HFFc6 (cell line): ENCODE measurements at places on chromosomes 2 and 18.
A peak's percentile ranks its signal among the peaks of the same experiment; 100 is the strongest.

- no peak for DNase-seq
These were observed 69.4 kb downstream of the LOXHD1 start for GRCh38 chr18:46587600-46587999.

DNA sequence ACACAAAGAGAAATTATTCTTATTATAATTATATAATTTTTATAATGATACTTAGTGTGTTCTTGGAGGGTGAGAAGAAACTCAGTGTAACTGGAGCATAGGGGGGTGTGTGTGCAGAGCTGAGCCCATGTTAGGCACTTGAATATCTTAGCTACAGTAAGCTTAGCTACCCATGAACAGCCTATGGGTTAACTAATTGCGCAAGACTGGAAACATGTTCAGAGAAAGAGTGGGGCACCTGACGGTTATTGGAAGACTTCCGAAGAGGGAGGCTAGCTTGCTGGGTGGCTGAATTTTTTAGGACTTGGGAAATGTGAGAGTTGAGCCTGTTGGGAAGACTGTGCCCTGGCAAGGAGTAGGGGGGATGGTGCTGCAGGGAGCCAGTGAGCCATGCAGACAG, 229.2 kb downstream of the SLC4A3 start:
- DNase-seq, result no peak

GRCh38 chr2:127536707-127537541, 1.4 kb downstream of the MYO7B start:
- no peak for DNase-seq

GRCh38 chr2:46555011-46555410, 75.6 kb downstream of the TMEM247 start:
- DNase-seq, result no peak

DNA sequence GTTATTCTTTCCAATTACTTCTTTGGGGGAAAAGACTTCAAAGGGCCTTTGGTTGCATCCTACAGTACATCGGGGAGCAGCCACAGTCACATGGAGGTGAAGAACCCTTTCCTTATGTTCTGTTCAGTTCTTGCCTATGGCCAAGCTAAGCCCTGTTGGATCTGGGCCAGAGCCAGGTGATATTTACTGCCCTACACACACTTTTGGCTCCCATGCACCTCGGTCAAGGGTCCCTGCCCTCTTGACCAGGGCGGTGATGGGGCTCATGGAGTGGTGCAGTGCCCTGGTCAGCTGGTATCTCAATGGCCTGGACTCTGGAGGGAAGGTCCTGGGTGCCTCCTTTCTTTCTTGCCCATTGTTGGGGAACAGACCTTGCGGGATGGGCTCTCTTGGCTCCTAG, 98.7 kb downstream of the VAPA start:
- DNase-seq, result no peak

- DNase-seq, result no peak
These were observed 122.1 kb downstream of the SH3BP4 start for GRCh38 chr2:235073868-235074413.

GRCh38 chr18:61080954-61081528, 252.2 kb upstream of the CDH20 start:
- no peak for DNase-seq

- no peak for DNase-seq
These were observed 46.3 kb downstream of the ZC3H6 start for GRCh38 chr2:112321375-112322320.

DNA sequence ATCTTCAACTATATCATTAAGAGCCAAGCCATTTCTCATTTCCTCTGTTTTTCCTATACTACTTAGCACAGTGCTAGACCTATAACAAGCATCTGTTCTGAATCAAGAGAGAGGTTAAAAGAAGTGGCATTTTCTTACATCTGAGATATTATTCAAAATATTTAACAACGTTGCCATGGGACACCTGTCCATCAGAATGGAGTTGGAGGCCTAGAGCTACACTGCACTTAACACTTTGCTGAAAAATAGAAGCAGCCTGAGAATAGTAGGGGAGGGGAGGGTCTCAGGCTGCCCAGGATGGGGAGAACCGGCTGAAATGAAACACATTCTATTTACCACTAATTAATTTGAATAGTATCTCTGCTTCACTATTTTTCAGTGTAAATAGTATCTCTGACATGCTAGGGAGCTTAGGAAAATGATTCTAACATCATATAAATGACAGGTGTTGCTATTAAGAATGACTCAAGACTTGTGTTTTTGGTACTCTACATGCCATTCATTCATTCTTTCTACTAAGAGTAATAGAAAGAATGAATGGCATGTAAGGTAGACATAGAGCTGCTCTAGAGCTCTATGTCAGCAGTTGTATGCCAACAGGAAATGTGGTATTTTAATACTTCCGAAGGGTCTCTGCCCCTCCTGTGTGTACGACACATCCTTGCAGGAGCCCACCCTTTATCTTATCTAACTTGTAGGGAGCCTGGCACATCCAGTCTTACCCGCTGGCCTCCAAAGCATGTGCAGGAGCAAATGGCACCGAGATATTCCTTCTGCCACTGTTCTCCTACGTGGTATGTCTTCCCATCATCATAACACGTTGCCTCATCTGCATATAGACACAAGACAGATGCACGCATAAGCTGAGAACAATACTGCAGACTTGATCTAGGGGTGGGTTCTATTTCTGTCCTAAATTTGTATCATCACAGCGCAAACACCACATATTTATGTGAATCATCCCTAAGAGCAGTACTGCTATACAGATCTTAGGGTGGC, 52.6 kb downstream of the ATIC start:
- no peak for DNase-seq

- DNase-seq, result no peak
These were observed 4.5 kb downstream of the PROM2 start for GRCh38 chr2:95278637-95279225.

DNA sequence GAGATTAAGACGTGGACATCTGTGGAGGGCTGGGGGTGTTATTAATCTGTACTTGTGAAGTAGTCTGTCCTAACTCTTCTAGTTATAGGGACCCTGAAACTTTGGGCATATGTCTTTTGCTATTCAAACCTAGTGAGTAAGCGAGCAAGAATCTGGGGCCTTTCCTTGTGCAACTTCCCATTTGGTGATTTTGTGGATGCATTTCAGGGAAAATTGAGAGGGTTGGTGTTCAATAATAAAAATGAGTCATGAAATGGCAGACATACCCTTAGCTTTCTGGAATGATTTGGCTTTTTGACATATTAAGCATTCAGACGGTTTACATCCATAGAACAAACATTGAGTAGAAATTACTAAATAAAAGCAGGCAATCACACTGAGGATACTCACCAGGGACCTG, 17.0 kb downstream of the COL4A4 start:
- DNase-seq, result peak; percentile 1

- DNase-seq, result no peak
These were observed 144.2 kb upstream of the CDH7 start for GRCh38 chr18:65606551-65607130.

- DNase-seq, result no peak
These were observed 84.5 kb downstream of the ADD2 start for GRCh38 chr2:70683455-70683854.

GRCh38 chr18:63894106-63894772, 6.7 kb downstream of the SERPINB2 start:
- no peak for DNase-seq

- no peak for DNase-seq
These were observed 30.0 kb downstream of the CFAP221 start for GRCh38 chr2:119574108-119574815.

- no peak for DNase-seq
These were observed 202.1 kb upstream of the REV1 start for GRCh38 chr2:99691926-99692325.

GRCh38 chr2:236526455-236527158, 43.0 kb upstream of the ACKR3 start:
- DNase-seq, result no peak

- no peak for DNase-seq
These were observed 63.9 kb downstream of the MDH1 start for GRCh38 chr2:63652652-63652985.

- DNase-seq, result no peak
These were observed 23.1 kb downstream of the ST3GAL5 start for GRCh38 chr2:85865539-85866164.

DNA sequence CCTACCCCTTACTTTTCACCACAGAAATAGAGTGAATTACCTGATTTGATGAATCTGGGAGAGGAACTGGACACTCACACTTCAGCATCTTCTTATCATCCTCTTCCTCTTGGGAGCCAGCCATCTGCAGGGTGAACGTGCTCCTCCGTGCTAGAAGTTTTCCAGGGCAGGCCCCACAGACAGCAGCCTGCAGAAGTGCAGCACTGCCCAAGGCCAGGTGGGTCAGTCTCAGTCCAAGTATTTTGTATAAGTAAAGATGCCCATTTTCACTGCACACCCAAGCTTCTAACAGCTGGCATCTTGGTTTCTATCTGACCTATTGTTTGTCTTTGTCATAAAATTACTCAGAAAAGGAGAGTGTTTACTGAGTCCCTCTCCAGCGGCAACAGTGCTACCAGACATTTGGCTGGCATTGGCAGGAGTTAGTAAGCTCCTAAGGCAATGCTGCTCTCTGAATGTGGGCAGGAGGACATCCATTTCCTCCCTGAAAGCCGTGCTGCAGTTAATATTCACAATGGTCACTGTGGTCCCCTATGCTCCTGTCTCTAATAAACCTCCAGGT, 222.6 kb upstream of the CTAGE1 start:
- DNase-seq, result no peak

- peak; percentile 54 for DNase-seq
These were observed 35.8 kb downstream of the SKOR2 start for GRCh38 chr18:47215554-47216138.

DNA sequence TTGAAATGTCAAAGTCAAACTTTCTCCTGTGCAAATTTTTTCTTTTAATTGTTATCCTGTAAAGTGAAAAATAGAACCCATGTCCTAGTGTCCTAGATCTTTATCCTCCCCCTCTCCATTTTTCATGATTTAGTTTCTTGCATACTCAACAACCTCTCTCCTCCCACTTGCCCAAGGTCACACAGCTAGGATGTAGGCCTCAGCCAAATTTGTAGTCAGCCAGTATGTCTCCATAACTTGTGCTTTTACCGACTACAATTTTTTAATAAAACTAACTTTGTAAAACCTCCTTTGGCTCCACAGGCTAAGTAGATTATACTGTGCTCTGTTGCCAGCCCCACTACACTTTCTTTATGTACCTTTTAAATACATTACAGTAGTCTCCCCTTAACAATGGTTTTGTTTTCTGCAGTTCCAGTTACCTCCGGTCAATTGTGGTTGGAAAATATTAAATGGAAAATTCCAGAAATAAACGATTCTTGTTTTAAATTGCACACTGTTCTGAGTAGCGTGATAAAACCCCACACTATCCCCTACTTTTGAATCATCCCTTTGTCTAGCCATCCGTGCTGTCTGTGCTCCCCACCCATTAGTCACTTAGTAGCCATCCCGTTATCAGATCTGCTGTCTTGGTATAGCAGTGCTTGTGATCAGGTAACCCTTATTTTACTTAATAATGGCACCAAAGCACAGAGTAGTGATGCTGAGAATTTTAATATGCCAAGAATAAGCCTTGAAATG, 22.8 kb downstream of the GULP1 start:
- peak; percentile 57 for DNase-seq

DNA sequence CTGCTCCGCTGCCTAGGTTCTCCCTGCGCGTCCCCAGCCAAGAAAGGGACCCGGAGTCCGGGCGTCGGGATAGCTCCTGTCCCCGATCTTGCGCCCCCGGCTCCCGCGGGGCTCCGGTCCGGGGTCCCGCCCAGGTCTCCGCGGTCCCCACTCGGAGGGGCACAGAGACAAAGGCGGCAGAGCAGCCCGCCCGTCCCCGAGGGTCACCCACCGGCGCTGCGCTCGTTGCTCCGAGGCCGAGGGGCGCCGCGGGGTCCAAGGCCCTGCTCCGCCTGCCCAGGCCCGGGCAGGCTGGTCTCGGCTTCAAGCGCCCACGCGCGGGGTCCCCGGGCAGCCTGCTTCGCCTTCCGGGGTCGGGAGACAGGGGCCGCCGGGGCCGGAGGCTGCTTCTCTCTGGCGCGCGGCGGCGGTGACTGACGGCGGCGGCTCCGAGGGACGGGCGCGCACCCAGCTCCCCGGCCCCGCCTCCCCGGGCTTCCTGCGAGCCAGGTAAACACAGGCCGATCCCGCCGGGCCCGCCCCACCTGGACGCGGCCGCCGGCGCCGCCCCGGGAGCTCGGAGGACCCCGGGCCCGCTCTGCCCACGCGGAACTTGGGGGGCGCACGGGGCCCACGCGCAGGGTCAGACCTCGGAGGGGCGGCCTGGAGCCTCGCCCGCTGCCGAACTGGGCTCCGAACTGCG, at the start of gene MBP:
TSS of gene MBP (minus strand) at position 415 of the 682 bp plus-strand sequence. CDS start 27,522 bp downstream, outside the sequence.
- no peak for DNase-seq

DNA sequence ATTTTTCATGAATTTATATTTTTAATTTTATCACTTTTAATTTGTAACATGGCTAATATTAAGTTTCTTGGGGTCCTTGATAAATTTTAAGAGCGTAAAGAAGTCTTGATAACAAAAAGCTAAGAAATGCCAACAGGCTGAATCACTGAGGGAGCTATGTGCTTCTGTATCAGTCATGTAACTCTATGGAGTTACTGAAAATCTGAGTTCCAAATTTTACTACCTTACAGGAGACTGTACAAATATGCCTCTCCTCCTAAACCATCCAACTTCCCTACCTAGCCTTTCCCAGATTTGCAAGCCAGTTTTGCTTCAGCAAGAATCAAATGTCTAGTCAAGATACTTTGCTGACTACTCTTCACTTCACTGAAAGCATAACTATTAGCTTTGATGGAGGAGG, 35.7 kb downstream of the FEZ2 start:
- peak; percentile 60 for DNase-seq

GRCh38 chr2:144268036-144268678, 251.8 kb downstream of the ZEB2 start:
- no peak for DNase-seq

DNA sequence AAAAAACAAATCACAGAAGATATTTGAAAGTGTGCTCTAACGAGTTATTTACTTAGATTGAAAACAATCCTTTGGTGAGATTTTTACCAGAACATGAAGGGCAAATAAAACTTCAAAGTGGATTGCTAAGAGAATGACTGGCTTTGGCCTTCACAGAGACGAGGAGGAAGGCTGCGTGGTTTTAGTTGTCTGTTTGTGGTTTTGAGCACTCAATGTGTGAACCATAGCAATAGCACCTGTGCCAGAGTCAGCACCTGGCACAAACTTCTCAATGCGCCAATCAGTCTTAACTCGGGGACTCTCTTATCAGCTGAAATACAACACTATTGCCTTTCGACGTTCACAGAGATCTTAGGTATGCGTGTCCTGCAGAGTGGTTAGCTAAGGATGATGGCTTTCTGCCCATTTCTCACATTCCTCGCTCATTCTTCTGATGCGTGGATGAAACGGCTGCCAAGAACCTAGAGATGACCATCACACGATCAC, 70.0 kb downstream of the MBP start:
- no peak for DNase-seq

DNA sequence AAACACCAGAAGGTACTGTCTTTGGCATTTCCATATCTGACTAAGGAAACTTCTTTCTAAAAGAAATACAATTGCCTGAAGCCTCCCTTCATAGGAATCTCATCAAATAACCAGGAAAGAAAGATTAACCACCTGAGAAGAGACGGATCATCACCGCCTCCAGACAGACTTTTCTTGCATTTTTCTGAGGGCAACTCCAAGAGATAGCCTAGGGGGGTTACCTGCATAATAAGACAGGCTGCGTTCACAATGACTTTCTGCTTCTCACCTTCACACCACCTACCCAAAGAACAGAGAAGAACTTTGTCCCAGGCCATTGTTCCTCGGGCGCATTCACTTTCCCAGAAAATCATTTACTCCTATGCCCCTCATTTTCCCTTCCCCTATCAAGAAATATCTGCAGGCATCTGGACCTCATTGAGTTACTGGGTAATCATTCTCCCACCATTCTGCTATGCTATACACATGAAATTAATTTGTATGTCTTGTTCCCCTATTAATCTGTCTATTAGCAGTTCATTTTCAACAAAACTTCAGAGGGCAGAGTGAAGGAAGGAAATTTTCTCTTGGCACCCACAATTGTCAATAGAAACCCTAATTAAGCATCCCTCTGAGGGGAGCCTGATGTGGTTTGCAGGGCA, 8.3 kb upstream of the POMC start:
- no peak for DNase-seq
